ENCODE measurements at places on chromosomes 4 and X. TPM values are rescaled to one million over a fixed set of nuclear protein-coding genes. Genes with fewer than 3 reads are reported as not detected.

DNA sequence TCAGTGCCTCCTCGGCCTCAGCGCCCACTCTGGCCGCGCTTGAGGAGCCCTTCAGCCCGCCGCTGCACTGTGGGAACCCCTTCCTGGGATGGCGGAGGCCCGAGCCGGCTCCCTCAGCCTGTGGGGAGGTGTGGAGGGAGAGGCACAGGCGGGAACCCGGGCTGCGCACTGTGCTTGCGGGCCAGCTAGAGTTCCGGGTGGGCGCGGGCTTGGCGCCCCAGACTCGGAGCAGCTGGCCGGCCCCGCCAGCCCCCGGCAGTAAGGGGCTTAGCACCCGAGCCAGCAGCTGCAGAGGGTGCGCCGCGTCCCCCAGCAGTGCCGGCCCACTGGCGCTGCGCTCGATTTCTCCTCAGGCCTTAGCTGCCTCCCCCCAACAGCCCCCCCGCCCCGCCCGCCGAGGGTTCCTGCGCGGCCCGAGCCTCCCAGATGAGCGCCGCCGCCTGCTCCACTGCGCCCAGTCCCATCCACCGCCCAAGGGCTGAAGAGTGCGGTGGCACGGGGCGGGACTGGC lies 1137.0 kb downstream of the PCDH18 start:
- no peak overlapping the region for H3K4me3 ChIP-seq
- H3K4me1 ChIP-seq: no peaks in the 10 kb centered on the region
- no peak for DNase-seq
- no peaks in the 10 kb centered on the region for H3K36me3 ChIP-seq
- H3K27me3 ChIP-seq: no peaks in the 10 kb centered on the region
- no peak overlapping the region for H3K27ac ChIP-seq

DNA sequence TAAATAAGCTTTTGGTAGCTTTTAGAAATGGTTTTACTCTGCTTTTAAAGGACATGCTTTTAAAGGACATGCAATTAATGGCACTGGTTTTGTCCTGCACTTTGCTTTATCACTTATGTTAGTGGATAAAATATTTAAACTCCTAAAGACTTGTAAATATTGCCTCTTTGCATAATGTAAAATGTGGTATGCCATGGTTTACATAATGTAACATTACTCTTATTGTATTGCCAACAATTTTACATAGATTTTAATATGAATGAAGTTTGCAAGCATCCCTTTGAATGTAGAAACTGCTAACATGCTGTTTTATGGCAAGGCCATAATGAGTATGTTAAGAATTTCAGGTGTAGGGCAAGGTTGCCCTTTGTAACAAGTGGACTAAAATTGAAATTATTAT lies 118.4 kb downstream of the CHIC1 start:
- H3K4me3 ChIP-seq: no peak overlapping the region
- peaks cover 20% of the 10 kb centered on the region for H3K36me3 ChIP-seq
- DNase-seq: no peak
- no peaks in the 10 kb centered on the region for H3K4me1 ChIP-seq
- no peak overlapping the region for H3K27ac ChIP-seq
- H3K27me3 ChIP-seq: no peaks in the 10 kb centered on the region

- H3K36me3 ChIP-seq: no peaks in the 10 kb centered on the region
- H3K4me3 ChIP-seq: no peak overlapping the region
- H3K4me1 ChIP-seq: no peaks in the 10 kb centered on the region
- no peak for DNase-seq
- H3K27ac ChIP-seq: no peak overlapping the region
- H3K27me3 ChIP-seq: no peaks in the 10 kb centered on the region
These were observed 70.3 kb downstream of the SCD5 start for GRCh38 chr4:82728301-82728700.

DNA sequence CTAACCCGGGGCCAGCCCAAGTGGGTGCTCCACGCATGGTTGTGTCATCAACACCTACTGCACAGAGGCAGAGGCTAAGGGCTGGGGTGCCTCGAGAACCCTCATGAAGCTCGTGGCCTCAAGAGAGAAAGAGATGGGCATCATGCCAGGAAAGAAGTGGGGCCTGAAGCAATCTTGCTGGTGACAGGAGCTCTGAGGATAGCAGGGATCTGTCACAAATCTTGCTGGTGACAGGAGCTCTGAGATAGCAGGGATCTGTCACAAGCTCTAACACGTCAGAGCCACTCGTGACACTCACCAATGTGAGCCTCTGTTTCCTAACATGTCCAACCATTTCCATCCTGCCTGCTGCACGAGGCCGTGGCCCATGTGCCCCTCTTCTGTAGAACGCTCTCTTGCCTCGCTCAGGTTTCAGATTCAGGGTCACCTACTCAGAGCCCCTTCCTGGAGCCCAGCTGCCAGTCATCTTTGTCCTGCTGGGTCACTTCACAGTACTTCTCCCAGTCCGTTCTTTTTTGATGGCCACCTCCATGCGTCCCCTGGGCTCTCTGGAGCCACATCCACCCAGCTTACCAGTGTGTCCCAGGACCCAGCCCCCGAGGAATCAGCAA lies 21.1 kb downstream of the PNMA6E start:
- no peaks in the 10 kb centered on the region for H3K27me3 ChIP-seq
- no peak overlapping the region for H3K27ac ChIP-seq
- no peaks in the 10 kb centered on the region for H3K4me1 ChIP-seq

GSX2 gene
- not detected for total RNA-seq

EPGN gene
- total RNA-seq: not detected

Data from activated CD8-positive, alpha-beta T cell treated with anti-CD3 and anti-CD28 coated beads for 36 hours (primary cell).